ENCODE measurements at places on chromosomes 2 and 18.

GRCh38 chr2:8322634-8323033 lies 359.2 kb upstream of the ID2 start:
- no peak for DNase-seq

DNA sequence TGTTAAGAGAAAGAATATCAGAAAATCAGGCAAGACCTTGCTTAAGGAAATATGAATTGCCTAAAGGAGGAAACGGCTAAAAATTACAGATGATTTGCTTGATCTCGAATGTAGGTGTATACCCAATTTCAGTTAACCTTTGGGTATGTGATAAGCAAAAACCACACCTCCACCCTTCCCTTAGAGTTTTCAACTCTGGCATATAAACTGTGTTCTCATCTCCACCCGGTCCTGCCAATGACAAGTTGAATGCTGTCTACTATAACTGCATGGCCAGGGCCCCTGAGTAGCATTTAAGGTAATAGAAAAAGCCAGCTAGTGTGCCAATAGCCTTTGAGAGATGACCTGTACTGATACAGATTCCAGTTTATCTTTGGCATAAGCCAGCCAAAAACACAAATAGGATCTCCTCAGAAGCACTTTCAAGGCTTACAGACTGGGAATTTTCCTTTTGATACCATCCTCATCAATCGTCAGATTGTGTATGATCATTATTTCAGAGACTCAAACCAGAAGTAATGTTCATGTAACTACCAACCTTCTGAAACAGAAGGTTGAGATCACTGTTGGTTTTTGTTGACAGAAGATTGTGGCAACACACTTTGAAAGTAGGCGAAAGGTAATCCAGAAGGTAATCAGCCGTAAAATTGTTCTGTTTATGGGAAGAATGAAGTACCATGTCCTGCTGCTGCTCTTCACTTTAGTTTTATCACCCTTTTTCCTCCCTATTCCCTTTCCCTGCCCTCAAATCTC lies 163.1 kb downstream of the GFPT1 start:
- no peak for DNase-seq

DNA sequence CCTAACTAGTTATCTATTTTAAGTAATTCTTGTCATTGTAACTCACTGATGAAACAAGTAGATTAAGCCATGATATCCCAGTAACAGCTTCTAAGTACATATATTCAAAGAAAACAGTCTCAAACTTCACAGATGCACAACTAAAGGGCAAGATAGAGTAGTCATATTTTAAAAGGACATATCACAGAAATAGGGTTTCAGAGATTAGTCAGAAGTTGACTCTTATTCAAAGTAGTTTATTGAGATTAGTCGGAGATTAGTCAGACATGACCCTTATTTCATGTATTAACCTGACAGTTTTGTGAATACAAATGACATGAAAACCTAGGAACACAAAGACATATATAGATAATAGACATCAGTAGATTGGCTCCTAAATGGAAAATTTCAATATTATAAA lies 15.9 kb upstream of the CHAC2 start:
- peak; percentile 41 for DNase-seq

GRCh38 chr2:15141211-15141610 lies 419.9 kb downstream of the NBAS start:
- no peak for DNase-seq

- DNase-seq, result peak; percentile 57
Measured at GRCh38 chr2:235779444-235779896, 285.6 kb downstream of the AGAP1 start.

DNA sequence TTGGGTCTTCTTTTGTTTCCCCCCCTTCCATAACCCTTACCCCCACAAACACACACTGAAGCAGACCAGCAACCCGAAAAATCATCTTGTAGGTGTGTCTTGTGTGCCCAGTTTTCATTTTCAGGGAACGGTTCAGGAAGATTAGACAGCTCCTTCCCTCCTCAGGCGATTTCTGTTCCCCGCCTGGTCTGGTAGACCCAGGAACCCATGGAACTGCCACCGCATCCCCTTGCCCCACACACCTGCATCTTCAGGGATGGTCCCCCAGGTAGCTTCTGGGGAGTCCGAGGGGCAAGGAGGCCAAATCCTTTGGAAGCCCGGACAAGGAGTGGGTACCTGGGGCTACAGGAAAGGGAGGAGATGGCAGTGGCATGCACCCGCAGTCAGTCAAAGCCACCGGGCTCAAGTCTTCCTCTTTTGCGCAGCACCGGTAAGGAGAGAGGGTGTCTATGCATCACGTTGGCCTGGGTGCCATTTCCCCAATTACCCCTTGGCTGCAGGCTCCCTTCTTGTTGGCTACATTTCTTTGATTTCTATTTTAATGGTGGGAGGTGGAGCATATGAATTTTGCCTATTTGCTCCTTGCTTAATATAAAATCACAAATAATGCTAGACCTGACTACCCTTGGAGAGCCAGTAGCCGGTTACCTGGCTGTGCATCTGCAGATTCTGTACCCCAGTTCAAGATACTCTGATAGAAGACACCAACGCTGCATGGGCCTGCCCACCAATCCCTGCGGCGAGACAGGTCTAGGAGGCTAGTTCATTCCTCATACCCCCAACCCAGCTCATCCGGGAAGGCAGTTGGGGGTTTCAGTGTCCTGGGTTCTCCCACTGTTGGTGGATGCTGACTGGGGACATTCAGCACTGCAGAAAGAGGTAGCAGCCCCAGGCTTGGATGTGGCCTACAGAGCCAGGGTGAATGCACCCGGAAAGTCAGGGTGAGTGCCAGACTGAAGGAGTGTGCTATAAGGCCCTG lies 30.0 kb upstream of the ATP6V1B1 start:
- no peak for DNase-seq

GRCh38 chr18:21452276-21452780 lies 148.2 kb downstream of the ESCO1 start:
- DNase-seq, result no peak

DNA sequence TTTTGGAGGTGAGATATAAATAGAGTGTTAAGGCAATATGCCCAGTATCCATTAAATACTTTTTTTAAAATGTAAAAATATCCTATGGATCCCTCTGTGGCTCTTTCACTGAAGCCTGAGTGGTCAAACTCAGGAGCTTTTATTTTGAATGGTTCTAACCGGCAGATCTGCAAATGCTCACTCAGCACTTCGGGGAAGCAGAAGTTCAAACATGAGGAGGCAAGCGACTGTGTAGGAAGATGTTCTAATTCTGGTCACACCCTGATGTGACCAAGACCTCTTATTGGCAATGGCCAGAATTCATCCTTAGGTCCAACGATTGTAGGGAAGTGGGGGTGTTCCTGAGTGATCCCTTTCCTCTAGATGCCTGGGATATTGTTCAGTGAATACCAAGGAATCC lies 168.8 kb downstream of the CDCA7 start:
- DNase-seq, result no peak

DNA sequence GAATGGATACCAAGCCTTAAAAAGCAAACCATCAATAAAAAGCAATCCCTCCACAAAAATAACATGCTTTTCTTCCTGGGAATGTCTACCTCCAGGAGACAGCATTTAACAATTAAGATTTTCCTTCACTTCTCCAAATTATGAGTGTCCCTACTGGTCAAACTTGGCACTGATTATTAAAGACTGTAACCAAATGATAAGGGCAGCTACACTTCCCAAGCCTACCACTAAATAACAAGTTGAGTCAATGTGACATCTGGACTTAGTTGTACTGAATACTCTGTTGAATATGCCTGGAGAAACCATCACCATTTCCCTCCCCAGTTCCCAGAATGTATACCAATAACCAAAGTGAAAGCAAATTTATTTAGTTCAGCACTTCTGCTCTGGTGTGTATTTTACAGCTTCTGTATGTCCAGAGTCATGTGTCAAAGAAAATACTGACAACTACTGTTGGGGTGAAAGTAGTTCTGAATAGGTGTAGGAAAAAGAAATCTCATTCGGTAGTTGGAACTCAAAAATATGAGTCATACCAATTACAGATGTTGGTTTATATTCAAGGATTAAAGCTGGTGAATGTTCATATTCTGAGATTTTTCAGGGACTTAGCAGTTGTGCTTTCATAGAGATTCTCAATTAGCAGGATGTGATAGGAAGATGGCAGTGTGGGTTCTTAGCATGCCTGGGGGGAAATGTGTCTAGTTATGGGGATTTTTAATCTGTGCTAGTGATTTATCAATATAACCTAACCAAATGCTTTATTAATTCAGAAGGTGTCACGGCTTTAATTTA lies 1291.6 kb upstream of the GYPC start:
- DNase-seq, result no peak

GRCh38 chr18:74937291-74937690 lies 271.6 kb downstream of the PTGR3 start:
- DNase-seq, result no peak

DNA sequence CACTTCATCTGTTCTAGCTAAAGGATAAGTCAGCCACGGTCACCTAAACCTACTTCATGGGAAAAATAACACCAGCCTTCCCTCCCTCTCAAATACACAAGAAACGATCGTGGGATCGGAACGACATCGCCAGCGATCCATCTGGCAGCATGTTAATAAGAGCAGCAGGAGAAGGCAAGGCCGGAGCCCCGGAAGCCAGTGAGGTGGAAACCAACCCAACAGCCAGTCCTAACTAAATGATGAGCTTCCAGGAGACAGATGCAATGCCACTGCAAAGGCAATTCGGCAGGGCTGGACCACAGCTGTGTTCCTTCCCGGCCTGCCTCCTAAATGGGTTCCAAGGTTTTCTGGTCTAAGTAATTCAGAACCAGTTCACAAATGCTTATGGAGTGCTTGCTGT lies 117.5 kb downstream of the TMEM163 start:
- DNase-seq, result no peak

DNA sequence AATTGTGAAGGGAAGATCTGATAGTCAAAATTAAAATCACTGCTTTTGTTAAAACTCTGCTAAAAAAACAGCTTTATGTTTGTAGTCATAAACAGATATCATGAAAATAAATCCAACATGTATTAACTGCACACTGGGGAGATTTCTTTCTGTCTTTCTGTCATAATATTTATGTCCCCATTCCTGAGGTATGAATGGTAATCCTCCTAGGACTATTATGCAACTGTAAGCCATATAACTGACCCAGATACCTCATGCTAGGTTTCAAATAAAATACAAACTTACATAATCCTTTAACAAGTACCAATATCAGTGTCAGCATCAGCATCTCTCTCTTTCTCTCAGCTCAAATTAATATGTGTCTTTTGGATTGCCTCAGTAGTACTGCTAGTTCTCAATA lies 18.2 kb downstream of the IFIH1 start:
- no peak for DNase-seq

GRCh38 chr2:138853761-138854160 lies 73.6 kb upstream of the NXPH2 start:
- no peak for DNase-seq

Data from fibroblast of skin of right quadriceps (primary cell).